Hepatic stellate cell (primary cell): ENCODE measurements at places on chromosomes 6 and 20.

DNA sequence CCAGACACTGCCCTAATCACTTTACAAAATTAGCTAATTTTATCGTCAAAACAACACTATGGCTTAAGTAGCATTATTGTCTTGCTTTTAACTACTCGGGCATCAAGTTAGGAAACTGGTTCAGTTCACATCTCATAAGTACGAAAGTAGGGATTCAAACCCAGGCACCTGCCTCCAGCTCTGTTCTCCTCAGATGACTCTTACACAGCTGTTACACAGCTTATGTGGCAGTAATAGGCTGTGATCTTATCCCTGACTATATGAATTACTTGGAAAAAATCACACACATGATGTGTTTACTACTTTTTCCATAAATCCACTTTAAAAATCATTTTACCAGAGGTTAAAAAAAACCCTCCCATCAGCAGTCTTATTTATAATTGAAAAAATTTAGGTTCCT is 389.2 kb upstream of the FLRT3 start:
- DNase-seq, result no peak

DNA sequence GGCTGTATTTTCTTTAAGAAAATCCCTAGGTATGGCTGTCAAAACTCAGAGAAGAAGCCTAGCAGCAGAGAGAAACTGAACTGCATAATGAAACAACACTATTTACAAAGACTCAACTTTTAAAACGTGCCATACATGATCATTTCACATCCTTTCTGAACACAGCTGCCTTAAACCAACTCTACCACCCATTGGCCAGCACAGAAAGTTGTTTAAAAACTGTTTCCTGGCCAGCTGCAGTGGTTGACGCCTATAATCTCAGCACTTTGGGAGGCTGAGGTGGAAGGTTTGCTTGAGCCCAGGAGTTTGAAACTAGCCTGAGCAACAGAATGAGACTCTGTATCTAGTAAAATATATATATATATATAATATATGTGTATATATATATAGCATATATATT is 336.4 kb upstream of the SOX4 start:
- DNase-seq, result no peak

- peak; percentile 62 for DNase-seq
Observed at GRCh38 chr6:43944908-43945767, 175.1 kb downstream of the VEGFA start.

GRCh38 chr6:3902871-3903648 is 53.9 kb downstream of the FAM50B start:
- DNase-seq, result no peak

- no peak for DNase-seq
Observed at GRCh38 chr6:108293527-108294296, 1.1 kb upstream of the AFG1L start.
